HEK293T (cell line): ENCODE measurements at places on chromosomes 5 and 9.

DNA sequence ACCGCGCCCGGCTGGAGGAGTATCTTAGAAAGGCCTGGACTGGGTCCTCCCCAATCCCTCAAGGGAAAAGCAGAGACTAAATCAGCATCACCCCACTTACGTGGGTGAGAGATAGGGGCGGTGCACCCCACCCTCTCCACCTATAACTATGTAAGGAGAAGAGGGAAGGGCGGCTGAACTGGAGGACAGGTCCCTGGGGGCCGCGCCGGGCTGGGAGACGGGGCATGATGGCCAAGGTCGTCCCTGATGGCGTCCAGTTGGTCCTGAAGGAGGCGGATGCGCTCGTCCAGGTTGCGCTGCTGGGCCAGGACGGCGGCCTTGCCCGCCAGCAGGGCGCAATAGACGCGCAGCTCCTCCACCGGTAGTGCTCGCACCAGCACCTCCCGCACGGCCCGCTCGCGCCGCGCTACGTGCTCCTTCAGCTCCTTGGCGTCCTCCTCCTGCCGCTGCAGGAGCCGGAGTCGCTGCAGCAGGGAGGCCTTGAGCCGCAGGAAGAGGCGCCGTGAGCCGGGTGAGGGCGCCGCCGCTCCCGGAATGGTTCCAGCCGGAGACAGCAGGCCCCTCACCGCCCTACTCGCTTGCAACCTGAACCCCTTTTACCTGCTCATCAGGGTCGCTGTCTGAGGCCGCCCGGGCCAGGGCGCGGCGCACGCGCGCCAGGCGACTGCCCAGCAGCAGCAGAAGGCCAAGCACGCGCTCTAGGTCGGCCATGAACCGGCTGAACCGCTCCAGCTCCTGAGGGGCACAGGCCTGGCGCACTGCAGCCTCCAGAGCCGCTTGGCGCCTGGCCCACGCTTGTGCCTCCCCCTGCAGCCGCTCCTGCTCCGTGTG is 7.6 kb downstream of the SHROOM1 start:
- no peak for DNase-seq

GRCh38 chr9:34465468-34465867 is 6.9 kb downstream of the DNAI1 start:
- no peak for DNase-seq

GRCh38 chr9:116162241-116162781 is 8.7 kb downstream of the PAPPA start:
- DNase-seq = no peak

- no peak for DNase-seq
These were observed 40.4 kb upstream of the FGF1 start for GRCh38 chr5:142726188-142726731.

DNA sequence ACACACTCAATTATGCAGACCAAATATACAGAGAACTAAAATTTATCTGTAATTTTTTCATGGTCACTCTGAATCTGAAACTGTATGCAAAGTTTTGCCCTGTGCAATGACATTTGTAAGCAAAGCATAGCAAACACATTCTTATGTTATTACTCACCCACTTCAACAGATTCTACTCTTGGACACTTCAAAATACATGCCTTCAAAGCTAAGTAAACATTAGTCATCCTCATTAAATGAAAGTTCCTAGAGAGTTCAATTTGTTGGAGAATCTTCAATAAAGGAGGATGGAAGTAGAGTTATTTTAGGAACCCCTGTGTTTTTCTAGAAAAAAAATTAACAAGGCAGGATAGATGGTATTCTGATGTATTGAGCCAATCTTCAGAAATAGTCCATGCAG is 639.7 kb upstream of the C9orf72 start:
- DNase-seq = no peak

- no peak for DNase-seq
These were observed 13.6 kb upstream of the ABCA1 start for GRCh38 chr9:104941597-104941996.

DNA sequence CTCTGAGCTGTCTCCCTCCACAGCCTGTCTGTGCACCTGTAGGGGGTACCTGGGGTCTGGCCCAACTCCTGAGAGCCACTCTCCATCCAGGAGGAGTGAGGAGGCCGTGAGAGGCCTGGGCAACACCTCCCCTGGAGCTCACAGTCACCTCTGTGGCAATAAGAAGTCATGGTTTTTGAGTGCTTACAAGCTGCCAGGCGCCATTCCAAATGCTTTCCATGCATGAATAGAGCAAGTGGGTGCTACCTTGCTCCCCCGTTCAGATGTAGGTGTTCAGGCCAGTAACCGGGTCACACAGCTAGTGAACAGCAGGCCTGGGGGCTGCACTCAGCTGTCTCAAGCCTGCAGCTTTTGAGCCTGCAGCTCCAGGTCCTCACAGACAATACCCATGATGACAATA is 30.6 kb downstream of the CORO2A start:
- no peak for DNase-seq

- DNase-seq = no peak
These were observed 94.7 kb downstream of the MYO10 start for GRCh38 chr5:16841416-16841815.

DNA sequence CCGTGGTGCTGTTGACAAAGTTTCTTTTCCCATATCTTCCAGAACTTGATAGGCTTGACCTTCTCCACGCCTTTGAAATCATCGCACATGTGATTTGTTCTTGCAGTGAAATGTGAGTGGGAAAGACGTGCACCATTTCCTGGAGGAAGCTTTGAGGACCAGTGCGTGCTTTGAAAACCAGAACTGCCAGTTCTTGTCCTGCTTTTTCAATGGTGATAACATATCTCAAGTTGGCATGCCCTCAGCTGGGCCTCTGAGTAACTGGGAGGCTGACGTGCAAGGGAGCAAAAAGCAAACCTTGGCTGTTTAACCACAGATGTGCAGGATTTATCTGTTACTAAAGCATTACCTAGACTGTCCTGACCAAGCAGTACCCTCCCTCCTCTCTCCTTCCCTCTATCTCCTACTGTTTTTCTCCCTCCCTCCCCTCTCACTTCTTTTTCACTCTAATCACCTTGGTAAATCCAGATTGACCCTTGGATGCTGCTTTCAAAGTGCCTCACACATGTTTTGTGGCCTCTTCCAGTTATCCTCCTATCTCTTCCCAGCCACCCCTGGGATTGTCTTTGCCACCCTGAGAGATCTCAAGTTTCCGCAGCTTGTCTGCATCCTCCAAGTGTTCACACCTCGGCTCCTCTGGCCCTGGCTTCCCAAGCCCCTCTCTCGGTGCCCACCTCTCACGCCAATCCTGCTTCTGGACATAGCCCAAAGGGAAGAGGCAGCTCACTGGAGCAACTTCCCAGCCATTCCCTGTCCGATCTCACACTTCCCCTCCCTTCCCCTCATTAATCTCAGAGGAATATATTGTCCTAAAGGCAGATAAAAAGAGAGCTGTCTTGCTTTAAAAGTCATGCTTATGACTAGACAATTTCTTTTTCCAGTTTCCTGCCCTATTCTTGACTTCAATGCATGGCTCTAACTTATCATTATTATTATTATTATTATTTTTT is 198.3 kb downstream of the ERCC6L2 start:
- DNase-seq = no peak

DNA sequence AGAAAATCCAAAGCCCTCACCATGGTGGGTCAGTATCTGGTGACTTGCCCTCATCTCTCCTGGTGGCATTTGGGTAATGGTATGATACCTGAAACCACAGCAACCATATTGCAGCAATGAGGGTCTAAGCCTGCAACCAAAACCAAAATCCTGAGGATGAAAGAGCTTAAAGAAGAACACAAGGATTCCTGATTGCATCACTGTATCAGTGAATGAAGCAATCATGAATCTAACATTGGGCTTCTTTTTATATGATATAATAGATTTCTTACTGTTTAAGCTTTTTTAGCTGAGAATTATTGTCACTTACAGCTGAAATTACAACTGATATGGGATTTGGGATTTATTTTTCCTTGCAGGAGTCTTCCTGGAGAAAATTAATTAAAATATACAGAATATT is 269.9 kb downstream of the MEF2C start:
- no peak for DNase-seq

DNA sequence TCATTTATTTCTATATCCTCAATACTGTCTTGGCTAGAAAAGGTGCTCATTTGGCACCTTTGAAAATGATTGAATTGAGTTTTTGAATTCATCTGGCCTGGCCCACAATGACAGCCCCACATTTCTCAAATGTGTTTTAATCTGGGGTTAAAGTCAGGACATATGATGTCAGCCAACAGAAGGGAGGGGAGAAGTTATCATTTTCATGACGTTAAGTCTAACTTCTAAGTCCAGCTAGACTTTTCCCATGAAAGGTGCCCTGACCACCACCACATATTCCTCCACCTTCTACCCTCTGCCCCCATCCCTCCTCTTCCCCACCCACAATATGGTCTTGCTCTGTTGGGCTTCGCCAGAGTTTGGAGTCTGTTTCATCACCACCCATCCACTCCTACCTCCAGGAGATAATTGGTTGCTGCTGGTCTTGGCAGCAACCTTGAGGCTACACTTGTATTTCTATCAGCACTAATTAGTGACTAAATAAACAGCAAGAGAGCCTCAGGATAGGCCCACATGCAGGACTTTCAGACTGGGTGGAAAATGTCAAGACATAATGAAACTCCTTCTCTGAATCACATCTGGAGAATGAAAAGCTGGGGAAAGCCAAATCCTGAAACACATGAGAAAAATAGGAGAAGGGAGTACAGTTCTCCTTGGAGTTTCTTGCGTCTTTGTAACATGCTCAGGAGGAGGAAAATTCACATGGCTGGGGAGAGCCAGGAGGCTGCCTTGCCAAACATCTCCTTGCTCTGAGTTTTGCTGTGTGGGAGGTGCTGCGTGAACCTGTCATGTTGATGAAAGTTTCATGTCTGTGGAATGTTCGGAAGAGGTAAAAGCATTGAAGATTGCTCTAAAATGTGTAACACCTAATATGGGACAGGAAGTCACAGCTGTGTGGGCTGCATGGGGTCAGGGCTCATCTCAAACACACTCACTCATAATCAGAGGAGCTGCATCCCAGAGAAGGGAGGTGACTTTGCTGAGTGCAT is 544.7 kb upstream of the KLF4 start:
- no peak for DNase-seq

- DNase-seq = no peak
These were observed 697.5 kb downstream of the SEMA5A start for GRCh38 chr5:8848366-8848765.

DNA sequence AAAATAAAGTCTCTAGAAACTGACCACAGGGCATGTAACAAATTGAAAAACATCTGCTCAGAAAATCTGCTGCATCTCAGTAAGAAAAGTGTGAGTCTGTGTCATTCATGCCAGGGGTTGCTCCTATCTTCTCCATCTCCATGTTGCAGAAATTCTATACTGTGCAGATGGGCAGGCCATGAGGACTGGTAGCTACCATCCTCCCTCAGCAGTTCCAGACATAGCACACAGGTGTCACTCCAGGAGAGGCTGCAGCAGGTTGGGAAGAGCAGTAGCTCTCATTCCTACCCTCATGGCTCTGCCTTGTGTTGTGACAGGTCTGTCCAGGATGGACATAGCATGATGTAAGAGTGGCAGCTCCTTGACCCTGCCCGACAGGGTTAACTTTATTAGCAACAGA is 173.4 kb downstream of the NDUFS4 start:
- no peak for DNase-seq

DNA sequence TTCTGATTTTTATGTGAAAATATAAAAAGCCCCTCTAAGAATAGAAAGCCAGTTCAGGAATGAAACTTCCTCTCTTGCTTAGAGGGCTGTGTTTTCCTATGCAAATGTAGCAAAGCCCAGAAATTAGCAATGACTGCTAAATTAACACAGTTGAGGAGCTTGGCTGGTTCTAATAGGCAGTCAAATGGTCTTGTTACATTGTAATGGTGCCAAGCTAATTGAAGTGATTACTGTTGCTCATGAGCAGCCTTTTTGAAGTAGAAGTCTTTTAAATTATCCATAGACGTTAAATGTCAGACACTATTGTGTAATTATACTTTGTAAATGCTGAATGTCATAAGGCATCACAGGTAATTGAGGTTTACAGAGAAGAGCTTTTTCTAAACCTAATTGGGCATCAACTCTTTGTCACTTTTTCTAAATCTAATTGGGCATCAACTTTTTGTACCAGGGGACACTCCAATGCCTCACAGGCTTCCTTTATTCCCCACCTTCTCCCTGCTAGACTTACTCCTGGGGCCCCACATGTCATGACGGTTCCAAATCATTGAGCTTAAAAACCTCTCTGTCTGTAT is 229.1 kb downstream of the PSAT1 start:
- DNase-seq = no peak

DNA sequence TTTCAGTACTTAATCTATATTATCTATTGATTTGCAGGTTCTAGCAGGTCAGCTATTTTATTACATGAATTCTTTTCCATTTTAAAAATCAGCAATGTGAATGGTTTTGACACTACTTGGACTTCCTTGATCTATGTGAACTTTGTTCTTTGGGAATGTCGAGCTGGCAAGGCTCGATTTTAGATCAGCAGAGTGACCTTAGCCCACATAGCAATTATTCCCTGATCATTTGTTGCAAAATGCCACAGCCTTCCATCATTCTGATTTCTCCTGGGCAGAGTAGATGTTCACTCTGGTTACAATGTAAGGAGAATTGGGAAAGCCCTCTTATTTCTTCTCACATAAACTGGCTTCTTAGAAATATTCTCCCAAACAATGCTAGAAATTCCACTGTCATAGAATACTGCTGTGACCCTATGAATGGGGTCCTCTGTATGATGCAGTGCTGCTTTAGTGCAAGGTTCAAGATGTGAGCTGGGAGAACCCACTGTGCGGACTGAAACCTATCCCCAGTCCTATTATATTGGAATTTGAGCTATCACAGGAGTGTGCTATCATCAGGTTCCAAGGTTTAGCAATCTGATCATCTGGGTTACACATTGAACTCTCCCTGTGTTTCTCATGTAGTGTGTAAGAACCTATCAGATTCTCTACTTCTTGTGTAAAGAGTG is 15.7 kb upstream of the GDA start:
- no peak for DNase-seq

GRCh38 chr9:87800456-87800855 is 74.5 kb downstream of the CTSL start:
- DNase-seq = no peak

DNA sequence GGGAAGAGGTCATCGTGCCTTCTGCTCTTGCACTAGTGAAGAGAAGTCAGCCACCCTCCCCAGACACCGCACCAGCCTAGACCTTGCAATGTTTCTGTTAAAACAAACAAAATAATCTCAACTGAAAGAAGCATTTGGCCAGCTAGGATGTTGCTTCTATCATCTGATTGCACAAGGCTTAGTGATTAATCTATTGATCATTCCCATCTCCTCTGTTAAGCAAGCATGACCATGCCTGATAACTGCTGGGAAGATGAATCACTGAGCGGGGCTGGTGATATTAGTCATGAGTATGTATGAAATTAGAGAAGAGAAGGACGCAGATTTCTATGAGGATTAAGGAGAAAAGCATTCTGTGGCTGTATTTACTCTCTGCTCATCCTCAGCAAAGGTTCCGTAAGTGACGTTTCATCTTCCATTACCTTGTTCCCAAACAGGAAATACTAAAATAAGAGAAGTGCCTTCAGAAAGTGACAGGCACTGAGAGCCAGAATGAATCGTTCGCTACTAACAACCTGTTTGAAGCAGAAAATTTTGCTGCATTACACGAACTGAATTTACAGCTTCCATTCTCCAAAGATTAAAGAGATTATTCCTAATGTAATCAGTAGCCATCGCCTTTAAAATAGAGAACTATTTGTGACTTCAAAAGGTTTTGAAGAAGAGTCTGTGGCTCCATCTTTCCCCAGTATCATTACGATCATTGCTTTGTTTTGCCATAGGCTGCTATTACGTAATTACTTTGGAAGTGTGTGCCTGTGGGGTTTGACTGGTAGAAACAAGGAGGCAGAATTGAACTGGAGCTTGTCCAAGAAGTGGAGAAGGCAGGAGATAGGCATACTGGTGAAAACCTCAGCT is 219.1 kb downstream of the MED10 start:
- DNase-seq = no peak

- DNase-seq = no peak
These were observed 49.7 kb upstream of the NCS1 start for GRCh38 chr9:130122456-130122855.
